Keratinocyte (primary cell): ENCODE measurements at places on chromosomes 1 and 21. TPM values are rescaled to one million over a fixed set of nuclear protein-coding genes. Genes with fewer than 3 reads are reported as not detected.
A peak's percentile ranks its signal among the peaks of the same experiment; 100 is the strongest.

DNA sequence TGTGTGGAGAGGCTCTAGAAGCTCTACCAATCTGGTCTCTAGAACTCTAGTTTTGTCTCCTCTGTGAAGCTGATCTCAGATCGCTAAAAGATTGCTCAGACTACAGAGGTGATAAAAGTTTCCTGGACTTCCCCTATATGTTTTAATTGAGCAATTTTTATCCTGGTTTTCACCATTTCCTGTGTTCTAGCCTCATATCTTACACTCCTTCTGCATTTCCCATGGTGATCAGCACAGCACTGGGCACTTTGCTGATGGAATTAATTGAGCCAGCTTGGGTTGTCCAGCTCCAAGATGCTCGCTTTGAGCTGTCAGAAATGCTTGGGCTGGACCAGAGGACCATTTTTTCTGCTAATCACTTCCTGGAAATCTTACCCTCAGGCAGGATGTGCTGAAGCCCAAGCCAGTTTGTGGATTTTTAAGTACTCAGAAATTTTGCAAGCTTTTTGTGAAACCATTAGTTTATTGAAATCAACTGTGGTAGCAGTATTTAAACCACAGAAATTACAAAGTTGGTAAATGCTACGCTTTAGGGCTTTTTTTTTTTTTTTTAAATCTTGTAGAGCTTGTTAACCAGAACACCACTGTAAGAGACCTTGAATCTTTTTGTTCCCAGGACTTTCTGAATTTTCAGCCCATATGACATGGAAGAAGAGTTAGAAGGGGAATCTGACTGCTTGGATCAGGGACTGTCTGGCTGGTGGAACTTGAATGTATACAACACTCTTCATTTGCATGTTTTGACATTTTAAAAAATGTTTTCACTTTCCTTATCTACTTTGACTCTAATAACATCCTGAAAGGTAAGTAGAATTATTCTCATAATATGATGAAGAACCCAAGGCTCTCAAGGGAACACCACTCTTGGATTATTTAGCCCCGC lies 28.4 kb downstream of the CD48 start:
- DNase-seq = no peak

DNA sequence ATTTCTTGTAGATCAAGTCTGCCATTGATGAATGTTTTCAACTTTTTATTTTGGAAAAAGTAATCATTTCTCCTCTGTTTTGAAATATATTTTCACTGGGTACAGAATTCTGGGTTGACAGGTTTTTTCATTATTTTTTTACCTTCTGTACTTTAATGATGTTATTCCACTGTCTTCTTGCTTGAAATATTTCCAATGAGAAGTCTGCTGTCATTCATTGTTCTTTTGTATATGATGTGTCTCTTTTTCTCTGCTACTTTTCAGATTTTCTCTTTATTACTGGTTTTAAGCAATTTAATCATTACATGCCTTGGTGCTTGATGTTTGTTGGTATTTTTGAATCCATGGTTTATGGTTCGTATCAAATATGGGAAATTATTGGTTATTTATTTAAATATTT lies 22.4 kb upstream of the FOXO6 start:
- no peak for DNase-seq

- no peak for DNase-seq
Observed at GRCh38 chr1:34436836-34437235, 260.1 kb downstream of the C1orf94 start.

GRCh38 chr1:96966536-96967138 lies 245.1 kb downstream of the PTBP2 start:
- peak; percentile 25 for DNase-seq

DNA sequence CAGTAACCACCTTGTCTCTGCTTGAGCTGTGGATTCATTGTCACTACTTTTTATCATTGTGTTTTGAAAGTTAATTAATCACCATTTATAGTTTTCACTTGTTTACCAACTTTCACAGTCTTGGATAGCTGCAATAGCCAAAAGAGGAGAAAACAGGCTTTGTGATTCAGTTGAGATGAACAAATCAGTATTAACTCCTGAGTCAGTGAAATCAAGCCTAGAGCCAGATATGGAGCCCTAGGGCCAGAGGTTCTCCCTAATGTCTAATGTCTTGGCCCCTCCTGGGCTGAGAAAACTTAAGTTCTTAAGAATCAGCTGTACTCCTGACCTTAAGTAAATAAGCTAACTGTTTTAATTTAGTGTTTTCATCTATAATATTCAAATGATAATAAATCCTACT lies 228.8 kb downstream of the DNM3 start:
- DNase-seq = no peak

DNA sequence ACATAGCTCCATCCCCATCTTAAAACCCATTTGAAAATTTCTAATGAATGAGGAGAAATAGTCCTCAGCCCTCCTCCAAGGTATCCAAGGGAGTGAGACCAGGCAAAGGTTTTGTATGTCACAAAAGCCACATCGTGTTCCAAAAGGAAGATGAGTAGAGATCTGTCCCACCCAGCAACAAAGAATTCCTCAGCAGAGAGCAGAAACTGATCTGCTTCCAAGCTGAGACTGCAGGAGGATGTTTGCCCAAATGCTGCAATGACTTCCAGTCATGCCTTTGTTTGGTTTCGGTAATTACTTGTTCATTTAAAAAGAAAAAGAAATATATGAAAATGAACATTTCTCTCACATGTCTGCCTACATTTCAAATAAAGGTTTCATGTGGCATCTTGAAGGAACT lies 186.9 kb downstream of the SETD4 start:
- DNase-seq = no peak

DNA sequence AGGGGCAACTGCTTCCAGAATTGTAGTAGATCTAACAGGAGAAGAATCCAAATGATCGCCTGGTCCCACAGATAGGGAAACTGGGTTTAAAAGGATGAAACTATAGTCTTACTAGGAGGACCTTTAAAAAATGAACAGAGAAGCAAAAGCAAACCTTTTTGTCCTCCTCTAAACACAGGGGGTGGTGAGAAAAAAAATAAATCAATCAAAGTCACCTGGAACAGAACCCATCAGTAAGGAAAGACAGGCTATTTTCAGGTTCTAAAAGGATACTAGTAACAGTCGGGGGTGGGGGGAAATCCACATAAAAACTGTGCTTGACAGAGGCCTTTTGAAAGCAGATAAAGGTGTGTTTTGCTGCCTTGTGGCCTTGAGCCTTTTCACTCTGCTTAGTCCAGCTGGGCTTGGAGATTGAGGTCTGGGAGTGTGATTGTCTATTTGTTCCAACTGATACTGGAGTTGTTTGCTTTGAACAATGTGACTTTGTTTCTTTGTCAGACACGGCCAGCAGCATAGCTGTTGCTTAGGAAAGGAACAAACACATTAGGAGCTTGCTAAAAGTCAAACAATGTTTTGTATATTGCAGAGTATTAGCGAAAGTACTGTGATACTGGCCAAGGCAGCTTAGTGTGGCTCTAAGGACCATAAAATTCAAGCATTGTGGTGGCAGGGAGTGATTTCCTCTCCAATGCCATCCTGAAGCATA lies 141.1 kb upstream of the IRF2BP2 start:
- DNase-seq = no peak

GRCh38 chr21:34510148-34511142 lies 1.6 kb downstream of the KCNE1 start:
- peak; percentile 17 for DNase-seq

DNA sequence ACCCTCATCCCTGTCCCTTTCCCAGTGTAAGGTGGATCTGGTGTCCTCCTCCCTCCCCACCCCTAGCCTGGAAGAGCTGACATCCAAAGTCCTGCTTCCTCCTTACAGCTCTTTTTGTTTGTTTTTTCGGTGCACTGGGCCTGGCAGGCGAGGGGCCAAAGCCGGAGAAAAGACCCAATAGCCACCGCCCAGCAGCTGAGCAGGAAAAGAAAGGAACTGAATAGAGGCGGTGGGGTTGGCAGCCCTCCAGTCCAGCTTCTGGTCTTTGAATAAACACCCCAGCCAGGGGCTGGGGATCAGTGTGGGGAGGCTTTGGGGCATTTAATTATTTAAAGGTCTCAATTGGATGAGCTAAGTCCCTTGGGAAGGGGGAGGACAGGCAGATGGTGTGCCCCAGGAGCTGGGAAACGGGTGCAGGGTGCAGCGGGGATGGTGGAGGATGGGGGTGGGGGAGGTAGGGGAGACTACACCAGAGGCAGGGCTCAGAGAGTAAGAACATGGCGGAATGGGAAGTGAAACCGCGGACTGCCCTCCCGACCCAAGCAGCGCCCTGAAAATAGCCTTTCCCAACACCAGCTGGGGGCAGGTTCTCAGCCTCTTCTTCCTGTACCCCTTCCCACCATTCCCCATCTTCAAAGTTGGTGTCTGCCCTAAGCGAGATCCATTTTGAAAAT lies 20.2 kb downstream of the BTG2 start:
- DNase-seq = no peak

GRCh38 chr1:50611675-50612074 lies 188.4 kb upstream of the DMRTA2 start:
- DNase-seq = no peak

The SPRR2G gene
- polyA plus RNA-seq = 0.73 to 6.2 TPM (median 3.3 TPM) in 3 replicates

The GPX7 gene
- polyA plus RNA-seq = 0.40 to 0.49 TPM (median 0.42 TPM) in 3 replicates

The JAM2 gene
- 0.04 TPM in 1 of 3 replicates, not detected in the others for polyA plus RNA-seq

The UBE4B gene
- polyA plus RNA-seq = 8.7 to 22.3 TPM (median 14.3 TPM) in 3 replicates

The DMBX1 gene
- polyA plus RNA-seq = not detected in 3 replicates

The CD5L gene
- polyA plus RNA-seq = not detected in 3 replicates

The OR10J1 gene
- polyA plus RNA-seq = not detected in 3 replicates

The KCNA3 gene
- not detected in 3 replicates for polyA plus RNA-seq

The DDX20 gene
- 9.6 to 14.8 TPM (median 11.6 TPM) in 3 replicates for polyA plus RNA-seq

The LIPI gene
- polyA plus RNA-seq = not detected in 3 replicates

The XCL1 gene
- polyA plus RNA-seq = 0.18 to 0.33 TPM in 2 of 3 replicates, not detected in the other
